ENCODE measurements at places on chromosomes 2 and 18.

DNA sequence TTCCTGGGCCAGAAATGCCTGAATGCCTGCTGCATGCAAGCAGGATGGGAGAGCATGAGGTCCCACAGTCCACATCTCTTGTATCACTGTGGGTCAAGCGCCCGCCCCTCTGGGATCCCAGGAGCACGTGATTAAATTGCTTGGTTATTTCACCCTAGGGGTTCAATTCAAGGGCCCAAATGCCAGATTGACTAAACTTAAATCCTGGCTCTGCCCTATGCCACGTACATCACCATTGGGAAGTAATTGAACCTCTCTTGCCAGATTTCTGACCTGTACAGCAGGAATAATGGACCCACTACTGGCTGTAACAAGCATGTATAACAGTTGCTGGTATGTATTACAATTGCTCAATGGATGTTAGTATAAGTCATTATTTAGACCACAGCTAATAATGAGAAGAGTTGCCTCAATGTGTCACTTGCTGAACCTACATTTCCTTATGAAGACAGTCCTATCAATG is 19.9 kb downstream of the FHL2 start:
- DNase-seq = no peak

GRCh38 chr2:120669121-120669952 is 66.3 kb upstream of the GLI2 start:
- DNase-seq = no peak

- no peak for DNase-seq
These were observed 154.0 kb downstream of the INHBB start for GRCh38 chr2:120499784-120500495.

- no peak for DNase-seq
These were observed 36.0 kb downstream of the LBH start for GRCh38 chr2:30267161-30267975.

DNA sequence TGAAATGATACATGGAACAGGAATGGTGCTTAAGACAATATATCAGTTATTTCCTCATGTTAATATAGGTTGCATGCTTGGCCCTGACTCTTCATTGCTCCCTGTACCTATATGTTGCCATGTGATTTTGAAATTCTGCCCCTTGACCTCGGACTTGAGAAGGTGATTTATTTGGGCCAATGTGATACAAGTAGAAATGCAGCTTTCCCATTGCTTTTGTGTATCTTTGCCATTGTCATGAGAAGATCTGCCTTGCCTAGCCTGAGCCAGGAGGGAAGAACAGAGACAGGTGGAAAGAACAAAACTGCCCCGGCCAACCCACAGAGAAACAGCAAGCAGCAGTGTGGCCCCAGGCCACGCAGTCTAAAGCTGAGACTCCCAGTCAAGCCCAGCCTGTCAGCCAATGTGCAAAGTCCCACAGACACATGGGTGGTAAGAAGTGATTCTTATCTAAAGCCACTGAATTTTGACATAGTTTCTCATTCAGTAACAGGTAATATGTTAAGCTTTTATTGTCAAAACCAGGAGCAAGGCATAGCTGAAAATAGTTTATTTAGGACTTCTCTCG is 245.7 kb upstream of the RND3 start:
- no peak for DNase-seq

DNA sequence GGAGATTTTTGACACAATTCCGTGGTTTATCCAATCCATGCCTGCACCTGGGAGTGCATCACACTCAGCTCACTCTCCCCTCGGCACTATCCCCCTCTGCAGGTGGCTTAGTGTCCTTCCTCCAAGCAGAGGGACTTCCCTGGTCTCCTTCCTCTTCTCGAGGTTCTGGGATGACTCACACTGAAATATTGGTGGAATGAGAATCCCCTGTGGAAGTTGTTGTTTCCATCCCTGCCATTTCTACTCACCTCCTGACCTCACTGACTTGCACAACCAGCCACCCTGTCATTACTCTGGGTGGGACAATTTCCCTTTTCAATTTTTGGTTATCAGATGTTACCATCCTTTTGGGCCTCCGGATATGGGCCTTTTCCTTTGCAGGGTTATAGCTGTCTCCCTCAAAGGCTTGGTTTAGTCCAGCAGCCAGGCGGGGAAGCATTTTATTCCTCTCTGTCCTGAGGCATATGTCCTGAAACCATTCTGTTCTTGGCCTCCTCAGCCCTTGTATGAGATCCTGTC is 59.9 kb downstream of the PTPRM start:
- DNase-seq = peak; percentile 10

GRCh38 chr2:152263911-152264310 is 71.1 kb upstream of the FMNL2 start:
- no peak for DNase-seq

DNA sequence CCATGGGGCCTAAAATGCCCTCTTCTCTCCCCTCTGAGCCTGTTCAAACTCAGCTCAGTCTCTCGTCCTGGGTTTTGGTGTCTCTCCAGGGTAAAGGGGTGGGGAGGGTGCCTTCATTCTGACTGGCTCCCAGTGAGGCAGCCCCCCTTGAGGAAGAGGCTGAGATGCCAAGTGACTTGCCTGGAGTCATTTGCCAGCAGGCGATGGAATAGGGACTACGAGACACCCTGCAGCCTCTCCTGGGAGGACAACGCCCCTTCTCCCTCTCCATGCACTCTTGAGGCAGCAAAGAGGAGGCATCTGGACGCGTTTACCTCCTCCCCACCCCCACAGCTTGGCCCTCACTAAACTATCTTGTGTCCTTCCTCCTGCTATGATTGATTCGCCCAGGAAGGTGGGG is 760 bp upstream of the STON1 start:
- no peak for DNase-seq

Measured in adrenal gland (tissue), 19 donors.